DMS 273 treated with DMSO at 0.1 percent for 48 hours (cell line): ENCODE measurements at places on chromosomes 1 and 21.

DNA sequence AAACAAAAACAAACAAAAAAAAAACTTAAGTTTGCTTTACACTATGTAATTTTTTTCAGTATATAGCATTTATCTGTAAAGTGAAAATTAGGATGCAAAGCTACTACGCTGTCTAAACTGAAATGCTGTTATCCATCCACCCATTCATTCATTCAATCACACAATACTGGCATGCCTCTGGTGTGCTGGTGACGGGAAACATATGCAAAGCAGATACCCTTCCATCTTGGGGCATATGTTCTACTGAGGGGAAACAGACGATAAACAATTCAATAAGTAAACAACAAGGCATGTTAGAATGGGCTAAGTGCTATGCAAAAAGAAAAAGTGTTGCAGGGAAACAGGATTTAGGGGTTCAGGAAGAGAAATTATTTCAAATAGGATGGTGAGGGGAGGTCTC is 3.2 kb downstream of the CLSTN1 start:
- no peak for DNase-seq

DNA sequence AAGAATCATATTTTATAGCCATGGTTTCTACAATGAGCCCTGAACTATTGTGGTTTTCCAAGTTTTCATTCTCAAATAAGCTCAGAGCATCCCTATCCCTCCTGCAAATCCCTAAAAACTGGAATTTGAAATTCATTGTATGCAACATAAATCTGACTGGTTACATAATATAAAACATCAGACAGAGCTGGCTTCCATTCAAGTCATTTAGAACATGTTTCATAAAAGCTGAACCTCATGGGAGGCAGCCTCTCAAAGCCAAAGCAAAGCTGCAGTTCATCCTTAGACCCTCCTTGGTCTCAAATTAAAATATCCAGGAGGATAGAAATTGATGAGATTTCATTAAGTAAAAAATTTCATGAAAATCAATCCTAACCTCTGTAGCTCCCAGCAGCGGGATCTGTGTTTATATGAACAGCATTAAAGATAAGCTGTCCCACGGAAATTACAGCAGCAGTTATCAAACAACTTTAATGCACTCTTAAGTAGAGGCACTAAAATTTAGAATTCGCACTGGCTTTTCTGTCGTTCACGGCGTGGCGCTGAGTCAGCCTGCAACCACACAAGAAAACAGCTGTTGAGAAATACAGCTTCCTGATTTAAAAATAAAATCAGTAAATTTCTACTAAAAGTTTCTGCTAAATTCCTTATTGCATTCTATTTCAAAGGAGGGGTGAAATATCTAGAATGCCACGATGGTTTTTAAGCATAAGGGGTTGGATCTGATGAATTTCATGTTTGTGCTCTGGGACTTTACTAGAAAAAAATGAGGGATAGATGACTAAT is 99.9 kb upstream of the TIAM1 start:
- no peak for DNase-seq

DNA sequence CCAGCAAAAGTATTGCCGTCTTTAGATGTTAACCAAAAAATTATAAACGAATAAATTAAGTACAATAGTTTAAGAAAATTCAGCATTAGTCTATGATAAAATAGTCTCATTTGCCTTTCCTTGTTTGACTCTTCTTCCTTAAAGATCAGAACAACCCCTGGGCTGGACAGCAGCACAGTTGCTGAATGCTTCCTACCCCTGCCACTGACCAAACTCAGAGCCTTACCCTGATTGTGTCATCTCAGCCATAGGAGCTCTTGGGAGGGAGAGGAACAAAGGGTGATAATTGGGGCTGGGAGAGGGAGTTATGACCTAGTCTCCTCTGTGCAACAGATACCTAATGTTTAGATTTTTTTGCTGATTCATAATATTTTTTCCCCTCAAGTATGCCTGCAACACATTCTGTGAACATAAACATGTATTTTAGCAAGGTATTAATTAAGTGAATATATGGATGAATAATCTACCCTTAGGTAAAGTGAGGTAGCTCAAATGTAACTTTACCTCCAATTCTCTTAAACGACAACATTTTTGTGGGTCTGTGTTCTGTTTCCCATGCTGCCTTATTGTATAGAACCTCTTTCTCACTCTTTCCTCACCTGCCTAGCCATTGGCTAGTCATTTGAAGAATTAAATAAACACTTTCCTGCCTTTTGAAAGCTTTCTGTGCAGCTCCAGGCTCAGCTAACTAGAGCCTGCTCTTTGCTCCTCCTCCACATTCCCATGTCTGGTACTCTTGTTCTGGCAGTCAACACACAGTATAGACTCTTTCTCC is 46.1 kb downstream of the FGGY start:
- DNase-seq, result no peak

DNA sequence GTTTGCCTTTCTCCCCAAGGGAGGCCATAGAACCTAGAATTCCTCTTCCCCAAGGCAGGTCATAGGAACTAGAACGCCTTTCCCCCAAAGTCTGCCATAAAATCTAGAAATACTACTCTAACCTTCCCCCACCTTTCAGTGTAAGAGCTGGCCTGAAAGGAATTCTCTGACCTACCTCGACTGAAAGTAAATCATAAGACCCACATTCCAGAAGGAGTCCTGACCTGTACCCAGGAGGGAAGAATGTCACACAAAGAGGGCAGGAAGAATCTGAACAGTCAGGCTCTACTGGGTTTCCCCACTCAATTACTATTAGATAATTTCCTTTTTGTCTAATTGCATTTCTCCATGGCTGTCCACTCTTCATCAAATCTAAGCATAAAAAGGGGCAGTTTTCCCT is 5.7 kb upstream of the ATG4C start:
- no peak for DNase-seq

GRCh38 chr1:178664278-178664677 is 60.8 kb upstream of the RALGPS2 start:
- DNase-seq, result no peak

GRCh38 chr1:229938551-229938950 is 128.5 kb upstream of the GALNT2 start:
- DNase-seq, result no peak

- DNase-seq, result no peak
These were observed 119.7 kb upstream of the ADAMTS5 start for GRCh38 chr21:27086630-27087029.

- no peak for DNase-seq
These were observed 11.2 kb upstream of the KCNQ4 start for GRCh38 chr1:40772146-40772955.

DNA sequence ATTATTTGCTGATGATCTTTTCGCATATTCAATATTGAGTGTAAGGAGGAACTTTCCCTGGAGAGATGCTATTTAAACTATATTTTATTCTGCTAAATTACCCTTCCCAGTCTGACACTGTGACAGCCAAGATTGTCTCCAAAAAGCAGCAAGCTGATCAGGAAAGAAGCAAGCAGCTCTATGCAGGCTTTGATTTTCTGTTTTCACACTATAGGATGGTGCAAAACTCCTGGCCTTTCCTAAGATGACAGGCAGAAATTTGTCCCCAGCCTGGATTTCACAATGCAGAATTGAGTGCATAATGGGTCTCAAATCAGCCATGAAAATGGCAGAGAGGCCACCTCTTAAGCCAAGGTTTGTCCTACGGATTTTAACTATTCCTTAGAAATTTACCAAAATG is 1.1 kb downstream of the SGIP1 start:
- no peak for DNase-seq

DNA sequence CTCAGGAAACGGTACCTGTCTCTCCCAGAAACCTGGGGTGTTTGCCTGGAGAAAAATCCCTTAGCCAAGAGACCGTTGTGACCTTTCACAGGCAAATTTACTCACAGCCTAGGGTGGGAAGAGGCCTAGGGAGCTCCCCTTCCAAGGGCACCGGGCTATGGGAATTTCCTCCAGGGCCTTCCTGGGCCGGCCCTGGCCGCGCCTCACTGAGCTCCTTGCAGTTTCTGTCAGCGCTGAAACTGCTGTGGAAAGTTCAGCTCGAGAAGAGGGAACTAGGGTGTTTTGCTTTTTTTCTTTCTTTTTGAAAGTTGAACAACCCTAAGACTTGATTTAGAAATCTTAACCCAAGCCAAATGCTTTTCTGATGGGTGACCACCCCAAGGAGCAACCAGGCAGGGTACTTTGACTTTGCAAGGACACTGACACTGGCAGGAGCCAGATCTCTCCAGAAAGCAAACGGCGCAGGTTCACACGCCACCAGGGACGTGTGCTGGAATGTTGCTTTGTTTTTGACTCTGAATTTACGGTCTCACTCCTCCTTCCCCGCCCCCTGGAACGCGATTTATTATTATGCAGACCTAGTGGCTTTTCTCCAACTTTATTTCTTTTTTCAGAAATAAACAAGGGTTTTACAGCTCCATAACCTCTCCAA is 229.6 kb upstream of the JUN start:
- DNase-seq, result no peak

DNA sequence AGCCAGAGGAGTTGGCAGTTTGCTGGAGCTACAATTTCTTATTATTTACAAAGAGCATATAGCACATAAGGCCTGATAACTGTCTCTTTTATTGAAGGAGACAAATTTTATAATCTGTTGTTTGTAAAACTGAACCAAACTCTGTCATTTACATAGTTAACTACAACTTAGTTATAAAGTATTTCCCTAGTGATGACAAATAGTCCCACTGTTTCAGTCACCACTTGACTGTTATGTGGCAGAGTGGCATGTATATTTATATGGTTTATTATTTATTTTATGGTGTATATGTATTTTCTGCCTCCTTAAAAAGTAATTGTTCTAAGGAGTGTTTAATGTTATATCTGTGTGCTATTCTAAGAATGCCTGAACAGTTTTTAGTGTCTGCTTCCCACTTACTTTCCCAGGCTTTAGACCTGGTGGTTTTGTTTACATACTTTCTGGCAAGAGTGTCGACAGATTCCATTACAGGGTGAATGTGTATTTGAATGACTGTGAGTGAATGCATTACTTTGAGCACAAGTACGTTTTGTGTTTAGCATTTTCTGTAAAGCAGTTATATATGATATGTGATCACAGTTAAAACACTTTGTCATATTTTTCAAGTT is 10.0 kb downstream of the TSEN15 start:
- no peak for DNase-seq
